Chondrocyte (in vitro differentiated cells): ENCODE measurements at places on chromosomes 2 and 18.

DNA sequence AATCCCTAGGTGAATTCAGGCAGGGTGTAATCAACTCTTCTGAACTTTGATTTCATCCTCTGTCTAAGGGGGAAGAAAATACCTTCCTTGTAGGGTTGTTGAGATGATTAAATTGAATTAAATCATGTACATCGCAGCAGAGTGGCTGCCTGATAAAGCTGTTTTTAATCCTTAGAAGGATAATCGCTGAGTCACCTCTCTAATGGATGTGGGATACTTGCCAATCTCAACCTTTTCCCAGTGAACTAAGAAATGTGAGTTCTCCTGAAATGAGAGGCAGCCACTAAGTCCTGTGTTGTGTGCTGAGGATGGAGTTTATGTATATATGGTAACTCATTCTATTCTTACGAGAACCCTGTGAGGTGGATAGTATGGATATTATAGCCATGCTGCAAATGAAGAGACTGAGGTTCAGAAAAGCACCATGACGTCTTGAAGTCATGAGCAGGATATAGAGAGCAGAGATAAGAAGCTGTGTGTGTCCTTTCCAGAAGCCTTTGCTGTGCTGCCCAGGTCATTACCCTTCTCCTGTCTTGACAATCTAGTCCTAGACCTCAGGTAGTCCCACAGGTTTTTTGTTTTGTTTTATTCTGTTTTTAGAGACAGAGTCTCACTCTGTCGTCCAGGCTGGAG is 93.3 kb downstream of the HNRNPLL start:
- no peak for DNase-seq

GRCh38 chr18:44700652-44701051 is 20.0 kb downstream of the SETBP1 start:
- DNase-seq: no peak

- DNase-seq: no peak
These were observed 328.6 kb downstream of the CNTNAP5 start for GRCh38 chr2:124353656-124354055.

DNA sequence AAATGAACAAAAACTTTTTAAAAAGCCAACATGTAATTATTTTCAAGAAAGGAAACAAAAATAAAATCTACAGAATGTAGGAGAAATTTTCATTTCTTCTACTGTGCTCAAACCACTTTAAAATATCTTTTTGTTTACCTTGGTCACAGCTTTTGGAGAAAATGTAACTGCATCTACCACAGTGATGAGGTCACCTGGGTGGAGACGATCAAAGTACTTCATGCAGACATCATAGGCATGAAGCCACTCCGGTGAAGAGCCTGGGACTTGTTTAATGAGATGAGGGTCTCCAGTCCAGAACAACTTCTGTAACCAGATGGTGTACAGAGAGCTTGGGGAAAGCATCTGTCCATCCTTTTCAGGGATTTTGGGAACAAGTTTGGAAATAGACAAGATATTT is 285.8 kb downstream of the NBAS start:
- no peak for DNase-seq

DNA sequence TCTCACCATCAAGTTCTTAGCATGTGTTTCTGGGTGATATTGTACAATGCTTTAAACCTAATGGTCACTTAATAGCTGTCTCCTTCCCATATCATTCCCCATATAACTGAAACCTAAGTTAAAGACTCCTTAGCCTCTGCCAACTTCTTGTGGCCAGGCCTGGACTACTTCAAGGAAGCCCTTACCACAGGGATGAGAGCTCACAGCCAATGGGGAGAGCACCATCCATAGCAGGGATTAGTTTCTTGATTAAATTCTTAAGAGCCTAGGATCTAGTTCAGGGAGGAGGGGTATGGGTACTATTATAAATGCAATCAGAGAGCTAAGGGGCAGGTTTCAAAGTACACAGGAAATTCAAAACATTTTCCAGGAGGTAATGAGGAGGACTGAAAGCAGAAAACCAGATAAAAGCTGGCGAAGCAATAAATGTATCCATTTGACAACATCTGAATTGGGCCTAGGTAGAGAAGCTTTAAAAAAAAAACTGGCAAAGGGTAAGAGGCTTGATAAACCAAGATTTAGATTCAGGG is 34.8 kb upstream of the IHH start:
- DNase-seq: no peak

DNA sequence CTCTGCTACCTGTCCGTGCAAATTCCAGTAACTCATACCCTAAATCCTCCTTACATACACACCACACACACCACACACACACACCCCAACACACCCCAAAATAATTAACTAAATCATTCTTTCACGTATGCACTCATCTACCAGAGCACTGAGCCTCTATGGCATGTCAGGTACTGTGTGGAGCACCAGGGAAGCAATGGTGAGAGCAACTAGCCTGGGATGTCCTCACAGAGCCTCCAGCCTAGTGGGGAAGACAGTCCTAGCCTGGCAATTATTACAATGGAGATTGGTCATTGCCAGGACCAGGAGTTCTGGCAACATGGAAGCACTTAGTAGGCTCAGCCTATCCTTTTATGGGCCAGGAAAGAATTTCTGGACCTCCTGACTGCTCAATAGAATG is 72.7 kb upstream of the LCLAT1 start:
- DNase-seq: no peak

DNA sequence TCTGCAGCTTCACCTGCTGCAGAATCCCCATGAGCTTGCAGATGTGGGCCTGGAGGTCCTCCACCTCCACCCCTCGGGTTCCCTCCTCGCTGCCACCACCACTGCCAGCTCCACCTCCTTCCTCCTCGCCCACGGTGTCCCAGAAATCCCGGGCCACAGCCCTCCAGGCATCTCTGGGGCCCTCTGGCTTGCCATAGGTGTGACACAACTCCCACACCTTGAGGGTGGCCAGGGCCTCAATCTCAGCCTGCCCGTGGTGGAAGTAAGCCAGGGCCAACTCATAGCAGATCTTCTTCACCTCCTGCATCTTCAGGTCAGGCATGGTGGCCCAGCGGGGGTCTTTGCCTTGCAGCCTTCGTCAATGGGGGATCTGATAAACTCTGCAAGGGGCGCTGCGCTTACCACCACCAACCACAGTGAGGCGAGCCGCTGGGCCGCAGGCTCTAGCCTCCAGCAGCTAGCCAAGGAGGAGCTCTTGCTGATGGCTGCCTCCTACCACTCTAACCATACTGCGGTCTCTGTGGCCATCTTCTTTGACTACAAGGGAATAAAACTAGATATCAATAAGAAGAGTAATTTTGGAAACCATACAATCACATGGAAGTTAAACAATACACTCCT is 36.1 kb upstream of the ANKRD62 start:
- DNase-seq: no peak

DNA sequence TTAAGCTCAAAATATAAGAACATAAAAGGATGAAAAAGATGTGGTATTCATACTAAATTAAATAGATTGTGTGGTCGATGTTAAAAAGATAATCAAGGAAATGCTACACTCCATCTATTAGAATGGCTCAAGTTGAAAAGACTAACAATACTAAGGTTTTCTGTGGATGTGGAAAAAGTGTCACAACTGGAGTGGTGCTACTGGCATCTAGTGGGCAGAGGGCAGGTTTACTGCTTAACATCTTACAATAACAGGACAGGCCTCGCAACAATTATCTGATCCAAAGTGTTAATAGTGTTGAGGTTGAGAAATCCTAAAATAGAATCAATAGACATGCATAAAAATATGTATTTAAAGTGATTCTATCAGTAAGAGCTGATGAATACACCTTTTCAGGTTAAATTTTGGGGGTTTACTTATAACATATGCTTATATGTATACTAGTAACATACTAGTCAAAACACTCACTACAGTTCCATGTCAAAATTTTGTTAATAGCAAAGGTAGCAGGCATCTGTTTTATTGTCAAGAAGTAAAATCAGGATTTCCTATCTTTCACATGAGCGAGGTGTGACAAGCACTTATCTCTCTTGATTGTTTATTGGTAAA is 91.5 kb upstream of the TMEFF2 start:
- DNase-seq: no peak

- DNase-seq: no peak
These were observed 52.4 kb downstream of the PMS1 start for GRCh38 chr2:189836644-189837043.

DNA sequence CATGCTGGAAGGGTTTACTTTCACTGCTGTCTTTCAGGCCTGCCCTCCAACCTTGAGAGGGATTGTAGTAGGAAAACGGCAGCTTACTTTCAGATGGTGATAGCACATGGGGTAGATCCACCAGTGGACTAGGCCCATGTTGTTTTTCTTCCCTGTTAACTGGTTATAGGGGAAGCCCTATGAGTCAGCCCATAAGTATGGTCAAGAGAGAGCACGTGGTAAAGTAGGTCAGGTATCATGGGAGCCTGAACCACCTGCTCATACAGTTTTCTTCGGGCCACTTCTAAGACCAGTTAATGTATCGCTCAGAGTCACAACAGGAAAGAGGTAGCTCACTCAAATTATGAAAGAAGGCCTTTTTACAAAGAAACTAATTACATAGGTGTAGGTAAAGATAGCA is 33.0 kb downstream of the PDK1 start:
- DNase-seq: no peak

GRCh38 chr2:229235131-229235914 is 35.8 kb downstream of the PID1 start:
- DNase-seq: no peak

DNA sequence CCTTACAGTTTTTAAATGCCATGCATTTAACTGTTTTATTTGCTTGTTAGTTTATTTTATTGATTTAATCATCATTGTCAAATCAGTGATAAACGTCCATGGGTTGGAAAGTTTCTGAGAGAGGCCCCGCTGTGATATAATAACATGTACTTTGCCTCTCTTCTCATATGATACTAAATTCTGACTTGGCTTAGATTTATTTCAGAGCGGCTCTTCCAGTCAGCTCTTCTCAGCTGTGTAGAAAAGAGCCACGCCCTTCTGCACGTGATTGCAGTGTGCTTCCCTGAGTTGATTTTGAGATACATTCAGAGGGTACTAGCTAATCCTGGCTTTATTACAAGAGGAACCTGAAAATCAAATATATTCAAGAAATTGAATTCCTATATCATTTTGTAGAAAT is 218.6 kb downstream of the KCNE4 start:
- DNase-seq: no peak

- DNase-seq: no peak
These were observed 38.5 kb downstream of the MTERF4 start for GRCh38 chr2:241063587-241063986.

DNA sequence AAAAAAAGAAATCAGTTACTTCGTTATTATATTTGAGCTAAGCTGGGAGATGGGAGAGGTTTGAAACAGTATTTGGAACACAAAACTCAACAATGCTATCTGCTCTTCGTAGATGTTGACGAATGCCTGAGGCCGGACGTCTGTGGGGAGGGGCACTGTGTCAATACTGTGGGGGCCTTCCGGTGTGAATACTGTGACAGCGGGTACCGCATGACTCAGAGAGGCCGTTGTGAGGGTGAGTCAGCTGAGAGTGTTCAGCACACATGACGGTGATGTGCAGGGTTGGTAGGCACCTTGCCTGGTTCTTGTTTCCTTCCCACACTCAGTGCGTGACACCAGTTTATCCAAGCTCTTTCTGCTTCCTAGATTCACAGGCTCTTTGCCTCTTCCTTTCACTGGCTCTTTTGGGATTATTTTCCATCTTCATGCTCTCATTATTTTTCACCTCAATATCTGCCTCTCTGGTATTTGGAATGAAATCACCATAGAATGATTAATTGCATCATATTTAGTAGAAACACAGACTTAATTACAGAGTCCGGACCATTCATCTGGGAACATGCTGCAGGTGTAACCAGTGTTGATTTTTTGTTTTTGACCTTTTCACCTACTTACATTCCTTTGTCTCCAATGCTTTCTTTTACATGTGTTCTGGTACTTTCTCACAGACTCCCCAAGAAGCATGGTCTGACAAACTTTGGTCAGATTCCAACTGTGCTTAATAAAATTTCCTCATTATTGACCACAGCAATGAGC is 200.6 kb upstream of the RASGRP3 start:
- no peak for DNase-seq

- no peak for DNase-seq
These were observed 81.0 kb downstream of the TAF4B start for GRCh38 chr18:26307161-26307773.

- DNase-seq: no peak
These were observed 8.6 kb upstream of the ANO7 start for GRCh38 chr2:241179899-241180298.

GRCh38 chr2:85733121-85733960 is 20.4 kb upstream of the ATOH8 start:
- peak; percentile 65 for DNase-seq

- no peak for DNase-seq
These were observed 90.7 kb downstream of the NRP2 start for GRCh38 chr2:205772983-205773382.

DNA sequence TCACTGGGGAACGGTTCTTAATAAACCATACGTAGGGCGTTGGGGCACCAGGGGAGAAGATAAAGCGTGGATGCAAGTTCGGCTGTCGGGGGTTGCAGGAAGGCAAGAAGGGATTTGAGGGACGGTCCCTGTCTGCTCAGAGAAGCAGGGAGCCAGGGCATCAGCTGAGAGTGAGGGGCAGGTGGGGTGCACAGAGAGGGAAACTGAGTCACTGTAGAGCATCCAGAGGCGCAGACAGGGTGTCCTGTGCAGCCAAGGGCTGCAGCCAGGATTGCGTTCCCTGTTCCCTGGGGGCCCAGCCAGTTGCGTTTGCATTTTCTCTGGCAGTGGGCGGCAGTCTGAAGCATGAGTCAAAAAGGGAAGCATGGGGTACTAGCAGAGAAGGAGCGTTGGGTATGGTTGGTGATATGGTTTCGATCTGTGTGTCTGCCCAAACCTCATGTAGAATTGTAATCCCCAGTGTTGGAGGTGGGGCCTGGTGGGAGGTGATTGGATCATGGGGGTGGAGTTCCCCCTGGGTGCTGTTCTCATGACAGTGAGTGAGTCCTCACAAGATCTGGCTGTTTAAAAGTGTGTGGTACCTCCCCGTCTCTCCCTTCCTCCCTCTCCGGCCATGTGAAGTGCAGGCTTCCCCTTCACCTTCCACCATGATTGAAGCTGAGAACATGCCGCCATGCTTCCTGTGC is 202.9 kb downstream of the NDUFA10 start:
- no peak for DNase-seq

DNA sequence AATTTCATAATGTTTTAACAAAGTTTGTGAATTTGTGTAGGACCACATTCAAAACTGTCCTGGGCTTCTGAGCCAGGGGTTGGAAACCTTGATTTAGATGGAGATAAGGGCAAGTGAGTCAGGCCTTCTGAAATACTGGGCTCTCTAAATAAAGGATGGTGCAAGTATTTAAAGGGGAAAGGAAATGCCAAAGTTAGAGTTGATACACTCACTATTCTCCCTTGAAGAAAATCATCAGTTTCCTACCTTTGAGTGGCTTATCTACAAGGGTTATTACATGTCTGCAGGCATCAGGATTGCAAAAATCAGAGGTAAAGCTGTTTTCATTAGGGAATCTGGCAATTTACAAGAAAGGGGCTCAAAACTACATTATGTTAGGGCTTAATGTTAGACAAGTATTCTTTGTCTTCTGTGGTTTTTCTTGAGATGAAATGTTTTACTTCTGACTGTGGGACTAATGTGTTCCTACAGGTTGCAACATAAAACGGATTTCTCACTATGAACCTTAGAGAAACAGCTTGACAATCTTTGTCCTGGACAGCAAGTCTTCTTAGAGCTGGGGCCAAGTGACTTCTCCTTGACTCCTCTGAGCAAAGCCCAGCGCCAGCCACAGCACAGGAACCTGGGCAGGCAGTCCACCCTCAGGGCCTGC is 31.1 kb downstream of the RNU4ATAC start:
- no peak for DNase-seq
